ENCODE measurements at places on chromosomes 1 and 21.

DNA sequence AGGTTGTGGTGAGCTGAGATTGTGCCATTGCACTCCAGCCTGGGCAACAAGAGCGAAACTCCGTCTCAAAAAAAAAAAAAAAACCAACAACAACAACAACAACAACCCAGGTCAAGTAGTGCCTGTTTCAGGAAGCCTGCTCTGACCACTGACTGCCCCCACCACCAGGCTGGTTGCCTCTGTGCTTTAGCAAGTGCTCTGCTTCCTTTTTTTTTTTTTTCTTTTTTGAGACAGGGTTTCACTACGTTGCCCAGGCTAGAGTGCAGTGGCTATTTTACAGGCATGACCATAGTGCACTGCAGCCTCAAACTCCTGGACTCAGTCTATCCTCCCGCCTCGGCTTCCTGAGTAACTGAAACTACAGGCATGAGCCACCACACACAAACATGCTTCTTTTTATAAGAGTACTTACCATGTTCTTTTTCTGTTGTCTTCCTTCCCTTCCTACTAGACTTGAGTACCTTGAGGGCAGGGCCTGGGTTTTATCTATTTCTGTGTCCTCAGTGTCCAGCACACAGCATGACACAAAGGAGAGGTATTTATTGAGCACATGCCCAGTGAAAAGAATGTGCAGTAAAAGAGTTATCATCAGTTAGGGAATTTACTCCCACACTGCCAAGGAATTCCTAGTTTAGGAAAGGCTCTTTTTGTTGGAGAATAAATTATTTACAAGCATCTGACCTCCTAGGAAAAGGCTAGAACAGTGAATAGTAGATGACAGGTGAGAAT, 9.9 kb upstream of the COA7 start:
- DNase-seq = no peak

DNA sequence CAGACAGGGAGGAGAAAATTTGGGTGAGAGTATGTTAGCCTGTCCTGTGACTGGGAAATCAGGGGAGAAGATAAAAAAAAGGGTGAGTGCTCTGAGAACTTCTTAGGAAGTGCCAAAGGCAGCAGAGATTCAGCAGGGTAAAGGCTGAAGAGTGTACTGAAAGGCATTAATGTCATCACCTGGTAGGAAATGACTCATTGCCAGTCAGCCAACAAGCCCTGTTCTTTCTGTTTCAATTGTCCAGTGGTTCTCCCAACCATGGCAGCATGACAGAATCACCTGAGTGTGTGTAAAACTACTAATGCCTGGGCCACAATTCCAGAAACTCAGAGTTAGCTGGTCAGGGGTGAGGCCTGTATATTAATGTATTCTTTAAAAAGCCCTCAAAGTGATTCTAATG, 83.5 kb downstream of the INTS7 start:
- peak; percentile 59 for DNase-seq

GRCh38 chr1:198765416-198765815, 126.6 kb downstream of the PTPRC start:
- DNase-seq = no peak

DNA sequence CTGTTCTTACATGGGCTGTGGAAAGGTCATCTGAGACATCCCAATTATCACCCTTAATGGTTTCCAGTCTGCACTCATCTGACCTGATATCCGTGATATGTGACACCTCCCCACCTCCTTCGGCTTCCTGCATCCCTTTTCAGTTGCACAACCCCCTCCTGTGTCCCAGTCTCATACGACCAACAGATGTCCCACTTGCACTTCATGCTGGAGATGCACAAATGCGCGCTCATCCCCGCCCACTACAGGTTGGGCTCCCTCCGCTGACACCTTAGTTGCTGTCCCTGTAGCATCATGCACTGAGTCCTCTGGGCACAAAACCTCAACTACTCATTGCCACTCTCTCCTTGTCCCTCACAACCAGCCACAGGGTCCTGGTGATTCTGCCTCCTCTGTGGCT, 94.4 kb downstream of the MIS18A start:
- no peak for DNase-seq

DNA sequence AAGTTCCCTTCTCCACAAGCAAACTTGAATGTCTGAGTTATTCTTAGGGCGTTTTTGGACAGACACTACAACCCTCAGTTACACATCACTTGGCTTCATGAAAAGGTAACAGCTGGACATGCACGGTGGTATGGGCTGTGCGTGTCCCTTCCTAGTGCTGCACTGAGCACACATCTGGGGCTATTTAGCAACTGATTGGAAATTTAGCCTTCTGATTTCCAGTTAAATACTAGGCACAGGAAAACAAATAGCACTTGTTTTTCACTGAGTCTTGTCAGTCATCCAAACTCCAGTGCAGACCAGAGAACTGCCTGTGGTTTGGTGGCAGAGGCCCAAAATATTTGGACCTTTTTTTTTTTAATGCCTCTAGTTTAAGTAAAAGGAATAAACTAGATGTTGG, 134.7 kb downstream of the TGFBR3 start:
- no peak for DNase-seq

DNA sequence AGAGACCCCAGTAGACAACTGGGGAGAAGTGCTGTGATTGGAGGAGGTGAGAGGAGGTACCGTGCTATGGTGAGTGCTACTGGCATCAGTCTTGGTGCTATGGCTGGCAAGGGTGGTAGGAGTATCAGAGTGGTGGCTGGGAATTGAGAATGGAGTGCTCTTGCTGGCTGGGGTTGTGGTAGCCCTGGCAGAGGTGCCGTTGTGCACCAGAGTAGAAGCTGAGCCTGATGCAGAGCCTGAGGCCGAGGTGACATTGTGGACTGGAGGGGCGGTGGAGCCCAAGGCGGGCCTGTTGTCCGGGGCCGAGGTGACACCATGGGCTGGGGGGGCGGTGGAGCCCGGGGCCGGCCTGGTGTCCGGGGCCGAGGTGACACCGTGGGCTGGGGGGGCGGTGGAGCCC, 14.6 kb downstream of the TRIM46 start:
- DNase-seq = no peak

GRCh38 chr1:161905269-161905884, 118.3 kb downstream of the OLFML2B start:
- no peak for DNase-seq

- DNase-seq = no peak
Observed at GRCh38 chr1:162422662-162423375, 10.9 kb upstream of the SH2D1B start.

DNA sequence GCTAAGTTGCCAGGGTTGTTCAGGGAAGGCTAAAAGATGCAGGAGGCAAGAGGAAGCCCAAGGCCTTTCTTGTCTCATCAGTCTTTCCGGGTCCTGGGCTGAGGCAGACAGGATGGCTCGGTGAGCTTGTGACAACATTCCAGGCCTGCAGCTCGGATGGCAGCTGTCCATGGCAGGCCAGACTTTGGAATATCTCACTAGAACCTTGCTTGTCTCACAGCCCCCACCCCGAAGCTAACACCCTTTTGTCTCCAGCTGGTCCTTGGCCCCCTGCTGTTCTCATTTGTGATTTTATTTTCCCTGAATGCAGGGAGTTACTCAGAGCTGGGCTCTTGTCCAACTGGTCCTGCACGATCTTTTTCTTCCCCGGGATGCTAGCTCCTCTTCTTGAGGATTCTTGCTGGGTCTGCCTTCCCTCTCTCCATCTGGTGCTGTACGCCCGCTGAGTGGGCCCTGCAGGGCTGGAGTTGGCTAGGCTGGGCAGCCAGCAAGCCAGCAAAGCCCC, 477.2 kb upstream of the CAMK1G start:
- DNase-seq = no peak

DNA sequence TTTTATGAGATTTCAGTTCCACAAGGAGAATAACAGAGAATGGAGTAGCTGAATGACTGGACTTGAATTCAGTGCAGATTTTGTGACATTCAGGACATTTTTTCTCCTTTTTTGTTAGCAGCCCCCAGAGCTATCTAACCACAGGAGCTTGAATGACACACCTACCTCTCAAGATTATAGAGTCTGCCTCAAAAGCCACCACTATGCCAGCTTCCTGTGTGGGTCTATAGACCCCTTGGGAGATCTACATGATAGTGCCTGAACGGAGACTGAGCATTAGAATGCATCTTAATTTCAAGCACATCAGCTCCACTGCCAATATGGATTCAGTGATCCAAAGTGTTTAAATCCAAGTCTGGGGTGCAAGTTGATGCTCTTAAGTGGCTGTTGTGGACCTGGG, 74.4 kb upstream of the ZNF648 start:
- no peak for DNase-seq

DNA sequence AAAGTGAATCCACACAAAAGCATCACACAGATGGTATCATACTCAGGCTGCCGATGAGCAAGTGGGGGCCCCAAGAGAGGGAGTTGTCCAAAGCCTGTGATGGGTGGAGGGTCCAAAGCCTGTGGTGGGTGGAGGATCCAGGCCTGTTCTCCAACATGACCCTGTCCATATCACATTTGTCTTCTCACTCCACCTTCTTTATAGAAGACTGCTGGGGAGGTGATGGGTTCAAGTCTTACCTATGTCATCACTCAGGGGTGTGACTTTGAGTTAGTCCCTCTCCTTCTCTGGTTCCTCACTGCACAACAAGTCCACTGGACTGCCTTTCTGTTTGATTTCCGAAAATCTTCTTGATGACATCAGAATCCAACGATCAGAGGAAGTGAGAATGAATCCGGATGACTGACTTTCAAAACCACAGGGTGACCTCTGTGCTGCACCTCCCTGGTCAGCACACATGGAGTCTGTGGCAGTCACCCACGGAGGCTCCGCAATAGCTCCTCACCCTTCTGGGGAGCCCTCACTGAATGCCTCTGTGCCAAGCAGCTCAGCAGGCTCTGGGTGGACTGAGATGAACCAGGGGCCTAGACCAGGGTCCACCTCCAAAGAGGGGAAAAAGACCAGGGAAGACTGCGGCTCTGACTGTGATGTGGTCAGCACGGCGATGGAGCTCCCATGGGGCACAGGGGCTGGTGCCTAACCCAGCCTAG, 166.8 kb downstream of the HIVEP3 start:
- no peak for DNase-seq

- DNase-seq = no peak
Observed at GRCh38 chr21:42360317-42360716, 6.0 kb downstream of the TFF1 start.

GRCh38 chr1:30108186-30108585, 615.2 kb downstream of the MATN1 start:
- no peak for DNase-seq

DNA sequence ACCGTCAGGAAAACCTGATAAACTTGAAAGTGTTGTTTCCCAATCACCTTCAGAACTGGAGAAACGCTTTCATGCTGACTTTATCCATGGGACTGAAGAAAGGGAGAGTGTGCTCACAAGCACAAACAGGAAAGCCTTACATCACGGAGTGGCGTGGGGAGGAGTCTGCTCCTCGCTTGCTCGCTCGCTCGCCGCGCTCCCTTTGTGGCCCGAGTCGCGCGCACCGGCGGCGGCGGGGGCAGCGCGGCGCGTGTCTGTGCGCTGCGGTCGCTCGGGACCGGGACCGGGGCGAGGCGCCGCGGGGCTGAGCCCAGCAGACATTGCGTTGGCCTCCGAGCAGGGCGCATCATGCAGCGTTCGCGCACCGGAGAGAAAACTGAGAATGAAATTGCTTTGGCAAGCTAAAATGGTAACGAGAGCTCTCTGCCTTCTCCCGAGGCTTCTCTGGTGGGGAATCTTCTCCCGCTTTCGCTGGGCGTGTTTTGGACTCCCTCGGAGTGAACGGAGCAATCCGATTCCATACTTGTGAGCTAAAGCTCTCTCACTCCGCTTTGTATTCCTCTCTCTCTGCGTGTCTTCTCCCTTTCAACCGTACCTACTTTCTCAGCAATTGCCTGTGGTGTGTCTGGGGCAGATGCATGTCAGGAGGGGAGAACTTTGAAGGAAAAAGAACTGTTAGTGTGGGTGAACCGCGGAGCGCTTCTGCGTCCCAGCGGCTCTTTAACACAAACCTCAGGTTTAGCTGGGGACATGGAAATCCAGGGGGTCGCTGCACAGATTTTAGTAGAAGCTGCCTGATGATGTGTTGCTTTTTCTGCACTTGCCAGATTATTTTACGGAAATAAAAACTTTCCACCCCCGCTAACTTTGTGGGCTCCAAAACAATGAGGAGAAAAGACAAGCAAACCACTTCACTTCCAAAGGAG, at the start of gene RGL1:
RGL1 (plus strand) TSS at position 205 of the 926 bp plus-strand sequence; CDS start at position 383, 178 bp downstream.
- DNase-seq = no peak

GRCh38 chr1:218496561-218496960, 151.4 kb downstream of the TGFB2 start:
- no peak for DNase-seq

GRCh38 chr1:7644961-7645750, 125.9 kb upstream of the VAMP3 start:
- peak; percentile 77 for DNase-seq

- no peak for DNase-seq
Observed at GRCh38 chr21:26790296-26790695, 54.9 kb downstream of the ADAMTS1 start.

DNA sequence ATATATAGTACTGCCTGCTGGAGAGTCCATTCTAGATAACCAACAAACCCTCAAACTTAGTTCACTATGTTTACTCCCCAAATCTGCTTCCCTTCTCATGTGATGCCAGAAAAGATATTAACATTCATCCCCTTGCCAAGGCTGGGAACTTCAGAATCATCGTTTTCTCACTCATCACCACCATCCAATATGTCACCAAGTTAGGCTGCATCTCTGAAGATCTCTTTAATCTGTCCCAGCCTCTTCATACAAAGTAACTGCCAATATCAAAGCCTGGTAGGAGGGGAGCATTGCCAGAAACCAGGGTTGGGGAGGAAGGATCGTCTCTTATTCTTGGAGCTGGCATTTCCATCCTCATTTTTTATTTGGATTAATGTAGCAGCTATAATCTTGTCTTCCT, 71.6 kb downstream of the XCL2 start:
- DNase-seq = no peak

DNA sequence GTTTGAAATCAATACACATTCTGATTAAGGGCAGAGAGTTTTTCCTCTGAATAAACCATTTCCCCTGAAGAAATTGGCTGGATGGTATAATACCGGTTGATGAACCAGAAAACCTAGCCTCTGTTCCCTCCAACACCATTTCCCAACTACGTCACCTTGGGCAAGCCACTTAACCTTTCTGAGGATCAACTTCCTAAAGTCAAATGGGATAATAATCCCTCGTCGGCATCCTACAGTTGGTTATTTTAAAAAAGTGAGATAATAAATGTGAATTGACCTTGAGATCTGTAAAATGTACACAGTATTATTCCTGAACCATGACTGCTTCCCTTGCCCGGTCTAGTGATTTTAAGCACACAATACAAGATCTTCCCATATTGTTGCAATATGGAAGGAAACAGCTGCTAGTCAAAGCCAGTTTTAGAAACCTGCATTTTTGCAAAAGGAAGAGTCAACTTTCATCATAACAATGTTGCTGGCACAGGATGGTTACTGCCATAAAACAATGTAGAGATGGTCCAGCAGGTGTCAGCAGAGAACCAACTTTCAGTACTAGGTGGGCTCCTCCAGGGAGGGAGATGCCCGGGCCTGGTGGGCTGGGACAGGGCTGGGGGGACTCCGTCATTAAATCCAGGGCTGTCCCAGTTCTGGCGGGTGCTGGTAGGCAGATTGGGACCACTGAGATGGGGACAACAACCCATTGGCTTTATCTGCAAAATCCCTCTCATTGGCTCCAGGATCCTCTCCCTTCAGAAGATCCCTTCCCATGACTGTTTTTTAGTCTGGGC, 5.2 kb upstream of the HLX start:
- DNase-seq = no peak
